Activated T-cell treated with anti-CD3 and anti-CD28 coated beads, Interleukin-2, amount 50 U/mL, for 1 hour (primary cell): ENCODE measurements at places on chromosomes 6 and 20.

DNA sequence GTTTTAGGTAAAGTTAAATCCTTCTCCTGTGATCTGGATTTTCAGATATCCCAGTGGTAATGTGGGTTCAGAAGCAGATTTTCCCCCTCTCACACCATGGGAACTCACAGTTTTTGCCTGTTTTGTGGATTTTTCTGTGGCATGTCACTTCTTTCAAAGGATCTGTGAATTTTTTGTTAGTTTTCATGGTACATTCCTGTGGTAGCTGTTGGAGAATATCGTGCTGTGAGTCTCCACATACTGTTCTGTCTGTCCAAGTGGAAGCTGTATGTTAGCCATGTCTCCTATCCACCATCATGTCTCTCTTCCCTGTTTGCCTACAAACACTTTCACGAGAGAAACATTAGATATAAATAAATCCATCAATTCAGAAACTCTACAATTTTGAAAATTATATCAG lies 378.7 kb upstream of the ADGRB3 start:
- DNase-seq: no peak

DNA sequence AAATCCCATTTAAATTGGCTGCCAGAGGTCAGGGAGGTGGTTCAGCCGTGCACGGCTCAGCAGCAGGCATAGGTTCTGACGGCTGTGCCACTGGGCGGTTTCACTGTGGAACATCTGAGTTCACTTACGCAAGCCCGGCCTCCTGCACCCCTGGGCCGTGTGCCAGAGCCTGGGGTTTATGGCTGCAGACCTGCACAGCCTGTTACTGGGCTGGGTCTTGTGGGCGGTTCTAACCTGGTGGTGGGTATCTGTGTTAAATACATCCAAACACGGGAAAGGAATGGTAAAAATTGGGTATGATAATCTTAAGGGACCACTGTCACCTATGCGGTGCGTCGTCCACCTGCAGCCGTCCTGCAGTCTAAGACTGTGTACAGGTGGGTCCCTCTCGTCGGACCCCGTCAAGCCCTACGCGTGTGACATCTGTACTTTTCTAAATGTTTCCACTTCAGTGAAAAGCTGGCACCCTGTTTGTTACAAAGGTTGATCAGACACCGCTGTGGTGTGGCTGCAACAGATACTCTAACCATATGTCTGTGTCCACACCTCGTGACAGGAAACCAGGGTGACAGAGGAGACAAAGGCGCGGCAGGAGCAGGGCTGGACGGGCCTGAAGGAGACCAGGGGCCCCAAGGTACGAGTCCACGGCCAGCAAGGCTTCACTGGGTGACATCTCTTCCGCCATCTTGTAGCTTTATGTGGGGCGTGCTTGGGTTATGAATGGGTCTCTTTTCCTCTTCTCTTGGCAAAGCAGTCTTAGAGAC lies 21.5 kb downstream of the COL9A3 start:
- DNase-seq: no peak

GRCh38 chr6:28719275-28719940 lies 193.7 kb downstream of the GPX5 start:
- no peak for DNase-seq

GRCh38 chr6:31681135-31681671 lies 336 bp upstream of the LY6G5C start:
- DNase-seq: peak; percentile 56

DNA sequence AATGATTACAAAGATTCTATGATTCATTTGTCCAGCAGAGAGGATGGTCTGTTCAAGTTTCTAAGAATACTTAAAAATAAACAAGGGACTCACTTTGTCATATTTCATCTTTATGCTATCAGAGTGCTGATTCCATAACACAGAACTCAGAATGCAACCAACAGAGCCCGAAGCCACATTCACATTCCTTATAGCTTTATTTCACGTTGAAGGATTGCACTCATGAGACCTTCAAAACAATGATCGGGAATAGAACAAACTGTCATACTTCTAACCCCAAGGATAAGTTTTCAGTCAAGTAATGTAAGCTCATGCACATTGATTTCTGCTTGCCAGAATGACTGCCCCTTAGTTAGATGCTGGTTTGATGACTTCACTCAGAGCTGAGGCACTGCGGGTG lies 25.2 kb downstream of the FNDC1 start:
- no peak for DNase-seq

- no peak for DNase-seq
These were observed 35.6 kb upstream of the FAM210B start for GRCh38 chr20:56323206-56323605.

GRCh38 chr20:14441201-14441600 lies 103.8 kb upstream of the FLRT3 start:
- no peak for DNase-seq

- DNase-seq: no peak
These were observed 135.0 kb upstream of the MAN1A1 start for GRCh38 chr6:119484598-119484997.

GRCh38 chr6:170173335-170173881 lies 117.5 kb downstream of the DLL1 start:
- DNase-seq: peak; percentile 5

GRCh38 chr6:48139818-48140614 lies 29.0 kb upstream of the PTCHD4 start:
- no peak for DNase-seq

DNA sequence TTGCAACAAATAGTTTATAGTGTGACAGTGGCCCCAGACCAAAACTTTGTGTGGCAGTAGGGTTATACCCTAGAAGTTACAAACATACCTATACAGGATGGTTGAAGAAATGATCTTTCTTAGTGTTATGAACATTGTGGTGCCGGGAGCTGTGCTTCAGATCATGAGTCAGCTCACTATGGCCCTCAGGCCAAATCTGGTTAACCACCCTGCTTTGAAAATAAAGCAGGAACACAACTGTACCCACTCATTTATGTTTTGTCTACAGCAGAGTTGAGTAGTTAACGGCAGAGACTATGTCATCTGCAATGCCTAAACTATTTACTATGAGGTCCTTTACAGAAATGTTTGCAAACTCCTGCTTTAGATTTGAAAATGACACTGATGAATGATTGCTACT lies 24.3 kb downstream of the AKAP7 start:
- DNase-seq: no peak

- no peak for DNase-seq
These were observed 39.3 kb downstream of the ARID1B start for GRCh38 chr6:156816505-156816904.

DNA sequence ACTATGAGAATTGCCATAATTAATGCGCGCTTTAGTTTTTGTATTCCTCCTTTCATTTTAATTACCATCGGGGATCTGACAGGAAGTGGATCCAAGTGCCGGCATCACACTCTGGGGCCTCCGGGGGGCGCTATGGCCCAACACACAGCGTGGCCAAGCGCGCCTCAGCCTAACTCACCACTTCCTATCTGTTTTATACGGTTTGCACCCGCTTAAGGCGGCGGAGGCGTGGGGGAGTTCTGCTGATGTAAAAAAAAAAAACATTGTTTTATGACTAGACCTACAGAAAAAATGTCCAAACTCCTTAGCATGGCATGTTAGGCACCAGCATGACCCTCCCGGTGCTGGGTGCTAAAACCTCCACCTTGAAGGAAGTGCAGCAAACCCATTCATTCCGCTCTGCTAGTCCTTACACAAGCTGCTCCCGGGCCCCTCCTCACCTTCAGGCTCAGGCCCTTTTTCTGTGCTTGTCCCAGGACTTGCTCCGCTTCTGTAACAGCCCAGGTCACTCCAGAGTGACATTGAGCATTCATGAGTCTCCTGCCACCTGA lies 4.5 kb upstream of the EBF4 start:
- peak; percentile 81 for DNase-seq

- no peak for DNase-seq
These were observed 73.1 kb downstream of the PTCHD4 start for GRCh38 chr6:48037946-48038345.

GRCh38 chr20:56372850-56373249 lies 14.1 kb downstream of the FAM210B start:
- no peak for DNase-seq

- no peak for DNase-seq
These were observed 35.1 kb upstream of the RNF144B start for GRCh38 chr6:18352001-18352400.

DNA sequence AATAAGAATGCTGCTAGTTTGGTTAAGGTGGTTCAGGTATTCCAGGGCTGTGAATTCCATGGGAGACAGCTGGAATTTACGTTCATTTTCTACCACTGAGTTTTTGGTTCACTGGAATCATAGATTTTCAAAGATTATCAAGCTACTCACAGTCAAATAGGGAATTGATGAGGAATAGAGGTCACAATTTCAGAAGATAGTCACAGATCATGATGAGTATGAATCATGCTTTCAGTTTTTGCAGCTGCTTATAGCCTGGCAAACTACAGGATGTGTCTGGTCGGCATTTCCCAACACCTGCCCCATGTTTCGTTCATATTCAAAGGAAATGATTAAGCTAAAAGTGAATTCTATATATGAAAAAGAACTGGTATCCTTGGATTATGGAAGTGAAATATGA lies 58.7 kb downstream of the BCKDHB start:
- no peak for DNase-seq

GRCh38 chr20:45154183-45154582 lies 20.5 kb upstream of the PI3 start:
- no peak for DNase-seq

- no peak for DNase-seq
These were observed 17.9 kb downstream of the FASTKD5 start for GRCh38 chr20:3141757-3142156.

DNA sequence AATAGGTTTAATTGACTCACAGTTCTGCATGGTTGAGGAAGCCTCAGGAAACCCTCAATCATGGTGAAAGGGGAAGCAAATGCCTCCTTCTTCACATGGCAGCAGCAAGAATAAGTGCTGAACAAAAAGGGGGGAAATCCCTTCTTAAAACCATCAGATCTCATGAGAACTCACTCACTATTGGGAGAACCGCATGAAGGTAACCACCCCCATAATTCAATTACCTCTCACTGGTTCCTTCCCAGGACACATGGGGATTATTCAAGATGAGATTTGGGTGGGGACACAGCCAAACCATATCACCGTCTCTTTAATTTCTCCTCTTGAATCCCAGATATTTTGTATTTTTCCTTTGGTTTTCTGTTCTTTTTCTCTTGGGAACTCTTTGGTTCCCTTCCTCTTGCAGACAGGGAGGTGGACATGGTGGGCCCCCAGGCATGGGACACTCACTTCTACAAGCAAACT lies 223.6 kb downstream of the TBXT start:
- DNase-seq: no peak

GRCh38 chr20:59948828-59949720 lies 8.9 kb downstream of the FAM217B start:
- DNase-seq: no peak

DNA sequence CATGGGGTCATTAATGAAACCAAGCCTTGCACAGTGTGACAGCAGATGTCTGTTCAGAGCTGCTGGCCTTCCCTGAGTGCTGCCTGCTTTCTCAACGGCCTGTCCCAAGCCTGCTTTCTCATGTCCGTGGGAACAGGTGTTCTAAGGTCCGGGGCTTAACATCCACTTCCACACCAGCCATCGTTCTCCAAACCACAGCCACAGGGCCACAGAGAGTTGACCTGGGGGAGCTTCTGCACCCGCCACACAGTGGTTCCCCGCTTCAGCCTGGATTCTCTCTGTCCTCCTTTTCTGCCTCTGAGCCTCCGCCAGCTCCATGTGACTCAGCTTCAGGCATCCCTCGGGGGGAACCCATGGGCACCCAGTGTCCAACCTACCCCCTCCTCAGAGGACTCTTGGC lies 26.9 kb upstream of the PPP1R3G start:
- DNase-seq: no peak

DNA sequence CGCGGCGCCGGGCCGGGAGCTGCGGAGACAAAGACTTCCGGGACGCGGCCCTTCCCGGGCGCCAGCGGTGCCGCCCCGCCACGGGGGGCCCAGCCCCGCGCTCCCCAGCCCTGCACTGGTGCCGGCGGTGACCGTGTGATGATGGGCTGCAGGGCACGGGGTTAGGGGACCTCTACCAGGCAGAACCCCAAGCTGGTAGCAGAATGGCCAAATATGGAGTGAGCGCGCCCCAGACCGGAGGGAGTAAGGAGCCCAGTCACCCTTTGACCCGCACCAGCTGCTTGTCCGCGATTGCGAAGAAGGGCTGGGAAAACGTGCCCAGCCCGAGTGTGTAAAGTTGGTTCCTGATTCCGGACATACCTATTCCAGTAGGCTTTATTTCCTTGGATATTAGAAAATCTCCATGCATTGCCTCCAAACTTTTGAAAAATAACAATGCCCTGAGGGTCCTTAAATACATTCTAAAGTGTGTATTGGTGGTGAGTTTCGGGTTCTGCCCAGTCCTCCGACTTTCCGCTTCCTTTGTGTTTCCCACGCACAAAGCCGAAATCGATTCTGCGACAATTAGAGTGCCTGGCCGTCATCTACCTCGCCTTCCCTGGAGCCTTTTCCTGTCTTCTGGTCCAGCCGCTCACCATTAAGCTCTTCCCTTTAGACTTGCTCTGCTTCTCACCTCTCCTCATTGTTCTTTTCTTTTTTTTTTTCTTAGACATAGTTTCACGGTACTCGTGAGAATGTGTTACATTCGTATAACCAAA lies 1.1 kb downstream of the ABRACL start:
- no peak for DNase-seq

- no peak for DNase-seq
These were observed 125.2 kb upstream of the MAP3K7 start for GRCh38 chr6:90712114-90712513.
